CD4-positive, alpha-beta T cell treated with Interleukin-6 at 100 ng/mL for 8 hours (primary cell): ENCODE measurements at places on chromosomes 12 and 14.

DNA sequence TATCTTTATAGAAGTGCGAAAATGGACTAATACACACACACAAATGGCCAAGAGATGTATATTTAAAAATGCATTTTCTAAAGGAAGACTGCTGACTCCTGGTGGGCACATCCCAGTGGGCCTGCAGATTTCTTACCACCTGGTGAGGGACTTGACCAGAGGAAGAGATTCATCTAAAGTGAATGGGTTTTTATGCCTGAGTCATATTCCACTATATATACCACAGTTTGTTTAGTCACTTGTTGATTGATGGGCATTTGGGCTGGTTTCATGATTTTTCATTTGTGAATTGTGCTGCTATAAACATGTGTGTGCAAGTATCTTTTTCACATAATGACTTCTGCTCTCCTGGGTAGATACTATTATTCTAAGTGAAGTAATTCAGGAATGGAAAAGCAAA is 277.3 kb downstream of the SLC16A7 start:
- no peak for DNase-seq

DNA sequence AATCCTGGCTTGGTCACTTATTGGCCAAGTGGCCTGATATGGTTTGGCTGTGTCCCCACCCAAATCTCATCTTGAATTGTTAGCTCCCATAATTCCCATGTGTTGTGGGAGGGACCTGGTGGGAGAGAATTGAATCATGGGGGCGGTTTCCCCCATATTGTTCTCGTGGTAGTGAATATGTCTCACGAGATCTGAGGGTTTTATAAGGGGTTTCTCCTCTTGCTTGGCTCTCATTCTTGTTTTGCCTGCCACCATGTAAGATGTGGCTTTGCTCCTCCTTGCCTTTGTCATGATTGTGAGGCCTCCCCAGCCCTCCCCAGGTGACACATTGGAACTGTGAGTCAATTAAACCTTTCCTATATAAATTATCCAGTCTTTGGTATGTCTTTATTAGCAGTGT is 18.8 kb upstream of the P2RX4 start:
- DNase-seq: no peak

- no peak for DNase-seq
These were observed 107.0 kb upstream of the PRICKLE1 start for GRCh38 chr12:42696406-42697149.

DNA sequence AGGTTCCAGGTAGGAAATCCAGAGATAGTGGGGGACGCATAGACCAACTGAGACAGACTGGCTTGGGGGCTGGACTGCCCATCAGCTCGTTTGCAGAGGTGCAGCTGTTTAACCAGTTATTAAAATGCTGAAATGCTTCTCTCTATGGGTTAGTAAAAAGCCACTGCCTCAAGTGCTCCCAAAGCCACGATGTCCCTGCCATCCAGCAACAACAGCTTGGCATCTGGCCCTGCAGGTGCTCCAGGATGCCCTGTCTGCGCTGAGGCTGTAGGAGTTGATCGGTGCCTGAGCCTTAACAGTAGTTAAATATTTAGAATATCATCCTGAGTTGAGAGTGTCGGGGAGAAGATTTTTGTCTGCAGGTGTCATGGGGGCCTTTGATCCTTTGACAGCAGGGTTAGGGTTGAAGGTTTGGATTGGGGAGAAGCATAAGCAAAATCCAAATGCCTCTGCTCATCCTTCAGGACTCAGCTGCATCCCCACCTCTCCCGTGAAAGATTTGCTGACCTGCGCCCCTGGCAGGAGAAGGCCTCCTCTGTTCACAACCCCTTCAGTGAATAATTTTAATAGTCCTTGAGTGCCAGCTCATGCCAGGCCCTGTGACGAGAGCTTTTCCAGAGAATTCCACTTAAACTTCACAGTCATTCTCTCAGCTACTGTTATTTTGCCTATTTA is 127.3 kb upstream of the PWP1 start:
- no peak for DNase-seq

DNA sequence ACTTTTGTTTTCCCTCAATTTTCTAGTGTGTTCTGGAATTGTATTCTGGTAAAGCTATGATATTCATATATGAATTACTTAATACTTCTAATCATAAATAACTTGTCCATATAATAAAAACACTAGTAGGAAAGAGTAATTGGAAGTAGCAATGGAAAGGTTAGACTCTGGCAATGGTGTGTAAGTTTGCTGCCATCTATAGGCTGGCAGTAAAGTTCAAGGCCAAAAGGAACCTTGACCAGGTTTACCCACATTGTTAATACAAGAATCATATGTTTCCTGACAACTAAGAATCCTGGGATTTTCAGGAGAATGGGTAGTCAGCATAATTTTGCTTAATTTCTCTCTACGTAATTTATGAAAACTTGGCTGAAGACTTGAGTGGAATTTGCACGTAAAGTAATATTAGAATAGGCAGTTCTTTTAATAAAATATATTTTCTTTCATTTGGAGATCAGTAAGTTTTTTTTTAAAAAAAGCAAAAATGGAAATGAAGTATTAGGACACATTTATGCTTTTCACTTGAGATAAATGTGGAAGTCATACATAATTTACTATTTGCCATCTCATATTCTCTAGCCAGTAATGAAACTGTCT is 926.7 kb downstream of the GALC start:
- DNase-seq: no peak

DNA sequence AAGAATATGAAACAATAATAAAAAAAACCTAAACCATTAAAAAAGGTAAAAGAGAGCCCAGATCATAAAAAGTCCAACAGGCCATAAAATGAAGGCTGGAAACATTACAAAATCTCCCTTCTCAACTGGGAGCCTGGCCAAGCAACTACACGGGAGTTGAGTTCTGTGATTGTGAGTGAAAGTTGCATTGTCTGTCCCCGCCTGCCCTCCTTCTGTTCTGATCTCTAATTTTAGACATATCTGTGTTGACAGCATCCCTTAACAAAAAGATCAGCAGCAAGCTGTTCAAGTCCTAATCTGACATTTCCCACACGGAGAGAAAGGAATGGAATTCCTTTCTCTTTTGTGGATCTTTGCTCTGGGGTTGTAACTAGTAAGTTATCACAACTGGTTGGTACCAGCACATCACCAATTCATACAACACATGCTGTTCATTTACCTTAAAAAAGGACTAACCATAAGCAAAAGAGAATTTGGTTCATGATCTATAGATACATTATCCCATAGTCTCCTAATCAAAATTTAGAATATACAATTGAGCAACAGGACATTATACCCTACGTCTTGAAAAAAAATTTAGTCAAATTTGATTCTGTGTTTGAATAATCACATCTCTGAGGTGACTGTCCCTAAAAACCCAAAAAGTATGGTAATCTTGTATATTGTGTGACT is 205.1 kb upstream of the GZMB start:
- DNase-seq: no peak

DNA sequence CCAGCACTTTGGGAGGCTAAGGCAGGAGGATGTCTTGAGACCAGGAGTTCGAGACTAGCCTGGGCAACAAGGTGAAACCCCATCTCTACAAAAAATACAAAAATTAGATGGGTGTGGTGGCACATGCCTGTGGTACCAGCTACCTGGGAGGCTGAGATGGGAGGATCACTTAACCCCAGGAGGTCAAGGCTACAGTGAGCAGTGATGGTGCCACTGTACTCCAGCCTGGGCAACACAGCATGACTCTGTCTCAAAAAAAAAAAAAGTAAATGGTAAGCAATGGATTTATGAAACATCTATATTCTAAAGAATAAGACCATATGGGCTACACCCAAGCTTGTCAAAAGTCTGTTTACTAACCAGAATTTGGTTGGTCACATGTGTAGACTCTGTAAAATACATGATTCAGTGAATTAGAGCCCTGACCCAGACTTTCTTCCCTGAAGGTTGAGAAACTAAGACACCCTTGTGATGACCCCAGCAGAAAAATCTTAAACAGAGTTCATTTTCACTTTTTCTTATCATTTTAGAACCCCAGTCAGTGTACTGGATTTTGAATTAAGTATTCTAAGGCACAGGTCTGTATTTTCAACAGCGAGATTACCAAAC is 12.1 kb downstream of the FGD6 start:
- DNase-seq: no peak

- DNase-seq: no peak
These were observed 39.6 kb downstream of the CMKLR1 start for GRCh38 chr12:108299516-108299915.

DNA sequence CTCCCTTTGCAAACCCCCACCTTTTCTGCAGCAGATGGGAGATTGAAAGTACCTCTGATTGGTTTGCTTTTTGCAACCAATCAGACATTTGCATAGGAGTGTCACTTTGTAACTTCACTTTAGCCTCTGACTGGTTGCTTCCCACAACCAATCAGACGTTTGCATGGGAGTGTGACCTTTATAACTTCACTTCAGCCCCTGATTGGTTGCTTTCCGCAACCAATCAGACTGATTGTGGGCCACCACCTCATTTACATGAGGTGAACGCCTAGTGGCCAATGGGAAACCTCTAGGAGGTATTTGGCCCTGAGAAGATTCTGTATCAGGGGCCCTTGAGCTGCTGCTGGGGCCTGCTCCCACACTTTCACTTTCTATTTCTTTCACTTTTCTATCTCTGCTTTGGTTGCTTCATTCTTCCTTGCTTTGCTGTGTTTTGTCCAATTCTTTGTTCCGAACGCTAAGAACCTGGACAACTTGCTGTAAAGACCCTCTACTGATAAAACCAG is 106.0 kb upstream of the PRICKLE1 start:
- no peak for DNase-seq

- no peak for DNase-seq
These were observed 13.5 kb downstream of the CEP170B start for GRCh38 chr14:104878582-104878981.

DNA sequence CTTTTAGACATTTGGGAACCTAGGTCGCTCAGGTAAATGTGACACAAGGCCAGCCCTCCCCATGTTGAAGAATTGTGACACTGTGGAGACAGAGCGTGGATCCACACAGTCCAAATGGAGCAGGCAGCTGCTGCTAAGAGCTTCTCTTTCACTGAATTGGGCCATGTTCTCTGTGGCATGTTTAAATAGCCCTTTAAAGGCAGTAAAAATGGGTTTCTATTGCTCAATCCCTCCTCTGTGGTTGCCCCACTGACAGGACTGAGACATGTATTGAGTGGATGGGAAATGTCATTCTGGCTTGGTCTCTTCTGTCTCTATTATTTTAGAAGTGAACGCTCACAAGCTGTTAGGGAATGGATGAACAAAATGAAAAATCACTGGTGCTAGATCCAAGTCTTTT is 84.0 kb upstream of the PRICKLE1 start:
- no peak for DNase-seq

DNA sequence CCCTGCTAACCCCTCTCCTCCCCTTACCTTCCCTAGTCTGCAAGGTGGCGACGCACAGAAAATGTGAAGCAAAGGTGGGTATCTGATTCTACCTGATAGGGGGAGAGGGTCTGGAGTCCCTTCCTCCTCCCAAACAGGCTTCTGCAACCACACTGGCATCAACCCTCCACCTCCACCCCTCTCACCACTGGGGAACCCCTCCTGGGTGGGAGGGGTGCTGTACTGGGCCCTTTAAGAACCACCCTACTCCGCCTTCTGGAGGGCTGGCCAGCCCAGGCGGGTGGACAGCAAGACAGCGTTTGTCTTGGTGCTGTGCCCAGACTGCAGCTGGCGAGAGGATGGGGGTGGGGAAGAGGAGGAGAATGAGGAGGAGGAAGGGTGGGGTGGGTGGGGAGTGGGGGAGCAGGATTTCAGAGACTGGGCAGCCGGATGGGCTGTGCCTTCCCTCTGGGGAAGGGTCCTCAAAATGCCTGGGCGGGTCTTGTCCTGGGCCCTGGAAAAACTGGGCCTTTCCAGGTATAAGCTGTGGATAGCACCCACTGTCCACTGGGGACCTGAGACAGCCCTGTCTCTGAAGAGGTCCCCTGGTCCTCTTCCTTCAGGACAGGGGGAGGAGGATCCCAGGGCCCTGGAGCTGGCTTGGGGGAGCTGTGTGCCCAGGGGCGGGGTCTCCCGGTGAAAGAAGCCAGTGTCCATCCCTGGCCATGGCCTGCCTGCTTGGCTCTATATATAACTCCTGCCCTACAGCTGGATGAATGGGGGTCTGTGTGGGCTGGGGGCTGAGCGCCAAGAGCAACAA is 2.8 kb downstream of the TNS2 start:
- DNase-seq: no peak

- no peak for DNase-seq
These were observed 866 bp downstream of the KRT79 start for GRCh38 chr12:52832985-52833905.

DNA sequence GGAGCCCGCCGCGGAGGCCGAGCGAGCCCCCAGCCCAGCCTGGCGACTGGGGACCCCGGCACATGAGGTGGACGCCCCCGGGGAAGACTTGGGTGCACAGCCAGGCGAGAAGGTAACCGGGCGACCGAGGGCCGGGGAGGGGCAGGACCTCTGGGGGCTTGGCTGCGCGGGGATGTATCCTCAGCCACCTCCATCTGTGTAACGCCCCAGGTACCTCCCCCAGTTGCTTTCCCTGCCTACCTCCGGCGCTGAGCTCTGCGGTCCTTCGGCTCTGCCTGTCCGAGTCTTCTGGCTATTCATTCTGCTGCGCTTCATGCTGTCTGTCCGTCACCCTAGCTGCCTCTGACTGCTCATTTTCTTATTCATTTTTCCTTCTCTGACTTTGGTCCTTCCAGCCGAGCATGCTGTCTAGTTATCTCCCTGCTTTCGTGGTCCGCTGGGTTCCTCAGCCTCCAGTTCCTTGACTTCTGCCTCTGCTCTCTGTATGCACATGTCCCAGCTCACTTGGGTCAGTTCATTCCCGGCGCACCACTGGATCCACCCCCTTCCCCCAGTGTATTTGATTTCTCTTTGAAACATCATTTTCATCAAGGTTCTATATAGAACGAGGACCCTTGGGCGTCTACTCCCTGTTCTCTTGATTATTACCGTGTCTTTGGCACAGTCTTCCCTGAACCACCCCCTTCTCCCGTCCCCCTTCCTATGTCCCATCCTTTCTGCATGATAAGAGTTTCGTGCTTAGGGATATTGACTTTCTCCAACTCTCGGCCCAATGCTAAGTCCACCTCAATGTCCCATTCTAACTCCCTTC is 612 bp downstream of the PHC1 start:
- DNase-seq: peak; percentile 57

DNA sequence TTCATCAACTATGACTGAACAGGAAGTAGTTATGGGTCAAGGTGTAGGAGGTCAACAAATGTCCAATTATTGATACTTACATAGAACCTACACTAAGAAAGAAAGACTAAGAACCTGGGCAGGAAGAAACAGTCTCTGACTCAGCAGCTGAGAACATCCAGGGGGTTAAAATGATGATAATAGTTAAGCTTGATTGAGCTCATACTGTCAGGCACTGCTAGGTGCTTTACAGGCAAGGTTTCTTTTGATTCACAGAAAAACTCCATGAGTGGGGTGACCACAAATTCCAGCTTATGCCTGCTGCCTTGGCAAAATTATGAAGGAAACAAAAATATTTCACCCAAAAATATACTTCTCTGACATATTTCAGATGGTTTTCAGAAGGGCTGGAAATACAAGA is 75.0 kb downstream of the ACADS start:
- DNase-seq: no peak

- peak; percentile 52 for DNase-seq
These were observed 15.5 kb downstream of the MANSC1 start for GRCh38 chr12:12334367-12335040.

DNA sequence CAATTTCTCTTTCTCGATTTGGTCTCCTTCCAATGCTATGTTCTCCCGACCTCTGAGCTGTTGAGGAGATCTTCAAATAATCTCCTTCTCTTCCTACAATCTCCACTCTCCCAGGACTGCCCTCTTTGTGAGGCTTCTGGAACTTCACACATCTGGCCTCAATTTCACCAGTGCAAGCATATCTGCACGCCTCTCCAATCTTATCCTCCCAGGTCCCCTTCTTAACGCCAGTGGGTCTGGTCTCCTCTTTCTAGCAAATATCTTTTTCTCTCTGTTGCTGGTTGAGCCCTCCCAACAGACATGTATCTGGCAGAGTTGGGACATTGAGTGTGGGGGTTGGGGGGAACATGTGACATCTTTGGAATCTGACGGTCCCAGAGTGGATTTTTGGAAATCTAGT is 17.9 kb downstream of the RTL1 start:
- DNase-seq: no peak
